H1 (cell line): ENCODE measurements at places on chromosomes 16 and 17. TPM values are rescaled to one million over a fixed set of nuclear protein-coding genes. Genes with fewer than 3 reads are reported as not detected.

GRCh38 chr16:16938009-16938408 is 532.8 kb downstream of the XYLT1 start:
- no peak for DNase-seq

Gene TBC1D3C
- total RNA-seq = not detected in 2 replicates

DNA sequence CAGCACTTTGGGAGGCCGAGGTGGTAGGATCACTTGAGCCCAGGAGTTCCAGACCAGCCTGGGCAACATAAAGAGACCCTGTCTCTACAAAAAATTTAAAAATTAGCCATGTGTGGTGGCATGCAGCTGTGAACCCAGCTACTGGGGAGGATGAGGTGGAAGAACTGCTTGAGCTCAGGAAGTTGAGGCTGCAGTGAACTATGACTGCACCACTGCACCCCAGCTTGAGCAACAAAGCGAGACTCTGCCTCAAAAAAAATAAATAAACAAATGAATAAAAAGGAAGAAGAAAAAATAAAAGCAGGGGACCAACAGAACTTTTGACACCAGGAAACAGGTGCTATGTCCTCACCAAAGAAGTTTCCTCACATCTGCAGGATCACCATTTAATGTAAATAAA is 14.2 kb downstream of the TERF2 start:
- no peak for DNase-seq

- DNase-seq = no peak
Measured at GRCh38 chr17:17692353-17693252, 11.3 kb downstream of the RAI1 start.

DNA sequence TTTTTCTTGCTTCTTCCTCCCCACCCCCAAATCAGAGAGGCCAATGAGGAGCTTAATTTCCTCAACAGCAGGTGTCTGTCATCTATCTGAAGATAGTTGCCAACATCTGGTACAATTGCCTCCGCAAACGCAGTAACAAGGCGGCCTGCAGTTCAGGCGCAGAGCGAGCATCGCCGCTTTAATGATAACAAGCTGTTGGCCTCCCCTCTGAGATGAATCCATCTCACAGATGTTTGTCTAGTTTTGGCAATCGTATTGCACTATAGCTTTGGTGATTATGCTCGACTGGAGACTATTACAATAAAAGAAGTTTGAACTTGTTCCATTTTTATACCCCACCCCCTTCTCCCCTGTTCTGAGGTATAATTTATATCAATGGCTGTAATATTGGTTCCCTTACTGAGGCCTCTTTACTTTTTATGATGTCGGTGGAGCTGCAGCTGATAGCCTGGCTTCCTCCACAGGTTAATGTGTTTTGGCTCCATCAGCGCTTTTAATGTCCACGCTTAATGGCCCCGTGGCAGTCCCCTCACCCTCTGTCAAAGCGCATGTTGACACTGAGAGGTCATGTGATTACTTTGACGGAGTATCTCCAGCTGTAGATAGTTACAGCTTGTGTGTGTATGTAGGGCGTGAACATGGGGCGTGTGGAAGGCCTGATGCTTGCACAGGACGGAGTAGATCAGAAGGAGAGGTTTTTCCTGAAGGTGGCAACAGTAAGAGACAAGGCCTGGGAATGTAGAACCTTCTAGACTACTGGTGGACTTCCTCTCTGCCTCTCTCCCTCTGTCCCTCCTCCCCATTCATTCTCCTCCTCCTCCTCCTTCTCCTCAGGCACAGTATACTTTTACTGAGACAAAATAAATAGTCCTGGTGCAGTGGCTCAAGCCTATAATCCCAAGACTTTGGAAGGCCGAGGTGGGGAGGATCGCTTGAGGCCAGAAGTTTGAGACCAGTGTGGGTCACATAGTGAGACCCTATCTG is 164.7 kb downstream of the MSI2 start:
- DNase-seq = no peak

GRCh38 chr16:11871193-11871592 is 19.9 kb upstream of the RSL1D1 start:
- DNase-seq = peak; percentile 38

DNA sequence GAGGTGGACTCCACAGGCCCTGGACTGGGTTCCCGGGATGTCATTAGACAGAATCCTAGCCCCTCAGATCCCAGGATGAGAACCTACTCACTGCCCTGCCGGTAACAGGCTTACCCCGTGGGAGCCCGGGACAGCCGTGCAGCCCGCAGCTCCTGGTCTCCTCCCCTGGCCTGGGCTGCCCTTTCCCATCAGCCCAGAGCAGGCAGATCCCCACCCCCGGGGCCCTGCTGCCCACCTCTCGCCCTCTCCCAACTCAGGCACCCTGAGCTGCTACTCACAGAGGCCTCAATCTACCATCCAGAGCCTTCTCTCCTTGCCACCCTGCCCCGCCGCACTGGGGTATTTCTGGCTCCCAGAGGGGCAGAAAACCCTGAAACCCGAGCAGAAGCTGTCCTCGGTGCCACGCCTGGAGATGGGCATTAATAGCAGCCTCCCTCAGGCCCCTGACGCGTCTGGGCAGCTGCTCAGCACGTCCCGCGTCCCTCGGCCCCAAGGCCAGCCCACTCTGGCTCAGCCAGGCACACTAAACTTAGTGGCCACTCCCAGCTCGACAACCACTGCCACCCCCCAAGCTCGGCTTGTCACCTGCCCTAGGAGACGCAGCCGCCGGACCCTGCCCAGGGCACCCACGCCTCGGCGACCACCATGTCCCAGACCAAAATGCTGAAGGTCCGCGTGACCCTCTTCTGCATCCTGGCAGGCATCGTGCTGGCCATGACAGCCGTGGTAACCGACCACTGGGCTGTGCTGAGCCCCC is at the start of gene CACNG1:
Gene CACNG1, plus strand, starts transcription at position 539 of the 757 bp plus-strand sequence. Its CDS starts 107 bp downstream, at position 646.
- DNase-seq = no peak
